SW 1271 (cell line): ENCODE measurements at places on chromosomes 1 and 21.

GRCh38 chr1:217889401-217889800 is 258.3 kb downstream of the SPATA17 start:
- DNase-seq: no peak

DNA sequence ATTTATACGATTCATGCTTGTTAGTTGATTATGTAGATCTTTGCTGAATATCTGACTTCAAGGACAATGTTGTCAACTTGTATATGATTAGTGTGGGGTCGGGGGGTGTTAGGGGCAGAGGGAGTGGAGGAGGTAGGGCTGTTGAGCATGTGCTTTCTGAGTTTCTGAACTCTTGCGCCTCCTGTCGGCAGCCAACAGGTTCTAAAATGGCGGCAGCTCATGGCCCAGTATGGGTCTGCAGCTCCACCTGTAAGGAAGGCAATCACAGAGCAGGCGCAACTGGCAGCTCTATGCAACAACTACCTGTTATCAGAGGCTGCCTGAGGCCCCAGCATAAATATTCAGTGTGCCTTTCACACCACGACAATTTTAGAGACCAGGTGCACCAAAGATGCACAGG is 205.8 kb upstream of the PLXNA2 start:
- DNase-seq: no peak

DNA sequence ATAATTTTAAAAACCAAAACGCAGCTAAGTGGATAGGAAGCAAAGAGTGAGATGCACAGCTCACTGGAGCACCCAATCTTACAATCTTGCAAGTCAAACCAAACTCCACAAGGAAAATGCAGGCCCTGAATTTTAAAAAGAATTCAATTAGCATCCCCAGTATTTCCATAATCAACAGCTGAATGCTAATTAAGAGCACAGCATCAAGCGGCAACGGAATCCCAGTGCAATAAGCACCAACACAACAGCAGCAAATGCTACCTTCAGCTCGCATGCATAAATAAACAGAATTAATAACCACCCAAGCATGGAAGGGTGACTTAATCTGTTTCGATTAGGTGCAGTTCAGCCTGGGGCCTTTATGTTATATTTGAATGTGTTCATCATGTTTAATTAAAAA is 142.9 kb downstream of the SLC45A1 start:
- no peak for DNase-seq

GRCh38 chr1:192399161-192399560 is 82.4 kb downstream of the RGS21 start:
- no peak for DNase-seq

DNA sequence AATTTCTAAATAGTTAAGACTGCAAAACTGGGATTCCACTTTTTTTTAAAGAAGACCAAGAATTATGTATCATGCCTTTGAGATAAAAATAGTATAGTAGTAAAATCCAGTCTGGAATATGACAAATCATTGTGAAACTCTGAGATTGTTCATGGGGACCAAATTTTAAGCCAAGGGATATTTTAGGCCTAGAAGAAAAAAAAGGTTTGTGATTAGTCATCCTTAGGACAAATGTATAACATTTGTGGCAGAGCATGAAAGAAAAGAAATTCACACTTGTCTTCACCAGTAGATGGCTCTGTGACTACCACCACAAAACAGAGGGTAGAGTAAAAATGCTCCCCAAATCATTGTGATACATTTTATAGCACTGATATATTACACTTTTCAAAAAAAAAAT is 226.1 kb downstream of the KCTD3 start:
- DNase-seq: peak; percentile 6

DNA sequence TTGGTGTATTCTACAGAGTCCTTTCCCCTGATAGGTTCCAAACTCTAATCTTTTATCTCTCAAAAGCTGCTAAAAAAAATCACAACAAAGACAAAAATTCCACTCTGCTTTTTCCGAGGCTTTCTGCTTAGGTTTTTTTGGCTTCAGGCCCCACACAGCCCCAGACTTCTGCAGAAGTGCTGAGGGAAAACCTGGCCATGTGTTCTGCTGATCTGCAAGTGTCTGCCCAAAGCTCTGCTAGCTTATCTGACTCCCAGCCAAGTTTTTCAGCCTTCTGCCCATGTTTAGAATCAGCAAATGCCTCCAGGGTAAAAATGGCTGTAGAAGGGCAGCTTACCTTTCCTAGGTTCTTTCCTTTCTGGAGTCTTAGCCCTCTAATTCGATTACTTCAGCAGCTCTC is 28.4 kb downstream of the DISP3 start:
- DNase-seq: no peak

- DNase-seq: no peak
Observed at GRCh38 chr1:19407494-19408096, 77.7 kb downstream of the CAPZB start.

- DNase-seq: no peak
Observed at GRCh38 chr1:84721152-84721551, 30.9 kb upstream of the SSX2IP start.

DNA sequence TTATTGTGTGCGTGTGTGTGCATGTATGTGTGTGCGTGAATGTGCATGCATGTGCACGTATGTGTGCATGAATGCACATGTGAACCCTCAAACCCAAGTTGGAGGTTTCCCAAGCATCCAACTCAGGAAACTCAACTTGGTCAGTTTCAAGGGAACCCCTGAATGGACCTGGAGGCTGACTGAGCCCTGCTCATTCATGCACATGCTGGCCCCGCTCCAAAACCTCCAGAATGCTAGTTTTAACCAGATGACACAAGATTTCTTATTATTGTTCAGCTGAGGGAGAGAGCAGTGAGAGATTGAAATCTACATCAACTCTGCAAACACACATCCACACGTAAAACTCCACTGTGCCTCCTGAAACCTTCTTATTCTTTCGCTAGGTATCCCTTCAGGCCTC is 104.4 kb downstream of the OMA1 start:
- DNase-seq: no peak

DNA sequence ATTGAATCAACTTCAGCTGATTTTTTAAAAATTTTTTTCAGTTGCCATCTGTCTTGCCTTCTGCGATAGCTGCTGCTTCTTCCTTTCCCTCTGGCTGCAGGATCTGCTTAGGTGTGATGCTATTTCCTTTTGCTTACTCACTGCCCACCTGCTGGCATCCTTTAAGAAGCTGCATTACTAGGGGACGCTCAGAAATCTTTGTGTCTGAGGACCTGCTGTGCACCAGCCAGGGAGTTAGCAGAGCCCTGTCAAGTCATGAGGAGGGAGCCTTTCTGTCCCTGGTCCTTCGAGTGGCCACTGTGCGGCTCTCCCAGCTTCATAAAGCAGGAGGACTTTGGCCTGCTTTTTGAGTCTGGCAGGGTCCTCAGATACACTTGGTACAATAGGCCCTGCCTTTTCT is 327.8 kb downstream of the USH2A start:
- no peak for DNase-seq

GRCh38 chr1:180253585-180254495 is 23.8 kb downstream of the LHX4 start:
- DNase-seq: no peak

DNA sequence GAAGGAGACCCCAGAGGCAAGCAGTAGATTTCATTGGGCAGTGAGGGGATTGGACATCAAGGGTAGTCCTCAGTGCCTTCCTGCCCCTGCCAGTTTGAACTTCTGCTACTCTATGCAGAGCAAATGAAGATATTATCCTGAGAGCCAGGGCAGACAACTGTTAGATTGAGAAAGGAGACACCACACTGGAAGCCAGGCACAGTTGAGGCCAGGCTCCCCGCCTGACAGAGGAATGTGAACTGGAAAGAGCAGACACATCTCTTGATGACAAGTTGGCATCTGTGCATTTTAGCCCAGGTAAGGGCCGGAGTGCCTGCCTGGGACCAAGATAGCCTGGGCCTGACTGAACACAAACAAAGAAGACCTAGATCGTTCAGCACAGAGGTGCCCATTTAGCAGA is 16.0 kb downstream of the SH3BGR start:
- DNase-seq: no peak

- no peak for DNase-seq
Observed at GRCh38 chr1:6969762-6970161, 184.5 kb downstream of the CAMTA1 start.

GRCh38 chr1:159856576-159856975 is 5.9 kb downstream of the VSIG8 start:
- DNase-seq: no peak

GRCh38 chr21:45939521-45940045 is 42.0 kb upstream of the COL6A1 start:
- no peak for DNase-seq

GRCh38 chr1:106439475-106439874 is 617.0 kb upstream of the PRMT6 start:
- DNase-seq: no peak

- DNase-seq: no peak
Observed at GRCh38 chr1:155379631-155380090, 59.0 kb downstream of the RUSC1 start.

DNA sequence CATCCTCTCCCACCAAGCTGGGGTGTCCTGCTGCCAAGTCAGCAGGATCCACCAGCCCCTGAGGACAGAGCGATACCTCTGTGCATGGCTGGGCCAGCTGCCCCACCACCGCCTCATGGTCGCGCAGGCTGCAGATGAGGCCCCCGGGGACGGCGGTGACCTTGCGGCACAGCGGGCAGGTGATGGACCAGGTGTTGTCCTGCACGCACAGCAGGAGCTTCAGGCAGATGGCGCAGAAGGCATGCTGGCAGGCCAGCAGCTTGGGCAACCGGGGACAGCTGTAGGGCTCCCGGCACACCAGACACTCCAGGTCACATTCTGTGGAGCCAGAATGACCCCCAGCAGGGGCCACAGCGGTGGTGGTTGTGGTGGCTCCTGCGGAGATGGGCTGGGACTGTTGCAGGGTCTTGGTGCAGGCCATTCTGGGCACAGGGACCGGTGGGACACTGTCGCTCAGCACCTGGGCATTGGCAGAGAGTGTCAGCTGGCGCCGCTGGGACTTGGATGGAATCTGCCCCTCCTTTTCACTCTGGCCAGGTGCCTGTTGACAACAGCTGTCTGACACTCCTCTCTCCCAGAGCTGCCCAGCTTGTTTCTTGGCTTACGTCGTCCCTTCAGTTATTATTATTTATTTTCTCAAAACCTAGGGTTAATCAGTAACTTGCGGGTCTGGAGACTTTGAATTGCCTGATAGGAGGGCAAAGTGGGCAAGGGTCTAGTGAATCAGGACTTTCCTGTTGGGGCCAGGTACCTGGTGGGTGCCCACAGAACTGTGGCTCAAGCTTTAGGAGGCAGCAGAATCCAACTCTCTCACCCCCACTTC is at the start of gene RNF186:
RNF186 (minus strand) TSS at position 603 of the 823 bp plus-strand sequence; CDS start at position 421, 182 bp downstream.
- no peak for DNase-seq

- DNase-seq: no peak
Observed at GRCh38 chr1:22139066-22139594, 3.8 kb downstream of the WNT4 start.

DNA sequence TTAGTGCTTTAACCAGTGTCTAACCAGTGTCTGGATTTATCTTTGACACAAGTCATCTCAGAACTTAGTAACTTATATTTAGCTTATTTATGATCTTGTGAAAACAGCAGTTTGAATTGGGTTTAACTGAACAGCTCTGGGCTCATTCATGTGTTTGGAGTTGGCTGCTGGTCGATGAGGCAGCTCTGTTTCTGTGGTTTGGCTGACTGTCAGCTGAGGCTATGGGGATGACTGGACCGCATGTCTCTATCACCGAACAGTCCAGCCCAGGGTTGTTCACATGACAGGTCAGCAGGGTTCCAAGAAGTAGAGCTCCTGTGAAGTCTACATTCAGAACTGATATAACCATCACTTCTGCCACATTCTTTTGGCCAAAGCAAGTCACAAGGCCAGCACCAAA is 29.1 kb upstream of the C21orf91 start:
- DNase-seq: peak; percentile 31

DNA sequence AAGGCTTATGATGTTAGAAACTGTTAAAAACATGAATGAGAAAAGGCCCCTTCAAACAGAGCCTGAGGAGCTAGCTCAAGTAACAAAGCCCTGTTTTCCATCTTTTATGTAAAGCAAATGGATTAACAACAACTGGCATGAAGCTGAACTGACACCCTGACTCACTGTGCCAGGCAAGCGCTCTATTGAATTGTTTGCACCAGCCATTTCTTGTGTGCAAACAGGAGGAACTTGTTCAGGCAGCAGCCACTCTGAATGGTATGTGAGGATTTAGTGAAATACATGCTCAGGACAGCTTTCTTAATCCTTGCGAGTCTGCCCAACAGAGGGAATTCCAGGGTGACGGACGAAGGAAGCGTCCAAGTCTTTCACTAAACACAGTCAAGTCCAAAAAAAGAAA is 291.1 kb upstream of the ADGRL2 start:
- no peak for DNase-seq

GRCh38 chr1:92797961-92798360 is 13.1 kb upstream of the EVI5 start:
- DNase-seq: no peak

DNA sequence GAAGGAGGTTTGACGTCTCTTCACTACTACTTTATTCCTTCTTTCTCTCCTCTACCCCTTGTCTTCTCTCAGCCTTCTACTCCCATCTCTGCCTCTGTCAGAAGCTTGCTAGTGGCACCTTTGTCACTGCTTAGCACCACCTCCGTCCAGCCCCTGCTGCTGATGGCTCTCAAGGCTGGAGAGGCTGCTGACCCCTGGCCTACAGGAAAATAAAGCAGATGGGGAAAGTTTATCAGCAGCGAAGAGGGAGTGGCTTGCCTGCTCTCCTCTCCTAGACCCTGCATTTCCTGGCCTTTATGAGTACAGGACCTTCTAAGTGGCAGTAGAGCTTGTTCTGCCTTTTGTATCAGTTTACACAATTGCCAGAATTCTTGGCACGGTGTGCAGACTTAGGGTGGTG is 27.0 kb downstream of the PROX1 start:
- DNase-seq: no peak

GRCh38 chr1:33377013-33377412 is 53.9 kb downstream of the PHC2 start:
- no peak for DNase-seq

DNA sequence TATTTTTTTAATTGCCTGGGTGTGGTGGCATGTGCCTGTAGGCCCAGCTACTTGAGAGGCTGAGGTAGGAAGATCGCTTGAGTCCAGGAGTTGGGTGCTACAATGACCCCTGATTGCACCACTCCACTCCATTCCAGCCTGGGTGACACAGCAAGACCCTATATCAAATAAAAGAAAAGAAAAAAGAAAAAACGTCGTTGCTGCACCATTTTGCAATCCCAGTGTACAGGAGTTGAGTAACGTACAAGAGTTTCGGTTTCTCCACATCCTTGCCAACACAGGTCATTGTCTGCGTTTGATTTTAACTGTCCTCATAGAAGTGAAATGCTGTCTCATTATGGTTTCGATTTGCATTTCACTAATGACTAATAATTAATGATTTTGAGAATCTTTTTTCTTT is 7.9 kb downstream of the ZNF684 start:
- no peak for DNase-seq

- DNase-seq: peak; percentile 10
Observed at GRCh38 chr1:88998716-88999115, 6.3 kb upstream of the KYAT3 start.

DNA sequence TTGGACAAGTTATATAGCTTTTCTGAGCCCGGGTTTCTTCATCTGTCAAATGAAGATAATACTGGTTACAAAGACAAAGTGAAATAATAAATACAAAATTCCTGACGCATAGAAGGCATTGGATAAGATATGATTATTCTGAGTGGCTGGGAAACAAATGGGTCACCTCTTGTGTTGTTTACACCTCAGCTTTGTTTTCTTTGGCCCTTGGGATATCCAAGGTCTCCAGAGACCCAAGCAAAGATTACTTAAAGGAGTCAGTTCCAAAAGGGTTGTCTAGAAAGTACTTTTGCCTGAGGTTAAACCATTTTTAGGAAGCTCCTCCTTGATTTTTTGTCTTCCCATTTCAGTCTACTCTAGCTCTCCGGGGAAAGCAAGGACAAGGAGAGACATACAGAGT is 9.7 kb downstream of the KHDRBS1 start:
- DNase-seq: no peak

- DNase-seq: no peak
Observed at GRCh38 chr1:46936788-46937187, 4.5 kb downstream of the CYP4A11 start.
